ENCODE measurements at places on chromosomes 13 and 19.

DNA sequence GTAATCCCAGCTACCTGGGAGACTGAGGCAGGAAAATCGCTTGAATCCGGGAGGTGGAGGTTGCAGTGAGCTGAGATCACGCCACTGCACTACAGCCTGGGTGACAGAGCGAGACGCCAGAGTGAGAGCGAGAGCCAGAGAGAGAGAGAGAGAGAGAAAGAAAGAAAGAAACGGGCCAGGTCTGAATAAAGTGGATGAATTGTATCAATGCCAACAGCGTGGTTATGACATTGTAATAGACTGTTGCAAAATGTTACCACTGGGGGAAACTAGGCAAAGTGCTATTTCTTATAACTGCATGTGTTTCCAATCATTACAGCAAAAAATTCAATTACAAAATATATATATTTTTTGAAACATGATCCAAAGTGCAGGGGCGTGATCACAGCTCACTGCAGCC, 11.8 kb upstream of the BTBD2 start:
- peak; percentile 24 for DNase-seq

DNA sequence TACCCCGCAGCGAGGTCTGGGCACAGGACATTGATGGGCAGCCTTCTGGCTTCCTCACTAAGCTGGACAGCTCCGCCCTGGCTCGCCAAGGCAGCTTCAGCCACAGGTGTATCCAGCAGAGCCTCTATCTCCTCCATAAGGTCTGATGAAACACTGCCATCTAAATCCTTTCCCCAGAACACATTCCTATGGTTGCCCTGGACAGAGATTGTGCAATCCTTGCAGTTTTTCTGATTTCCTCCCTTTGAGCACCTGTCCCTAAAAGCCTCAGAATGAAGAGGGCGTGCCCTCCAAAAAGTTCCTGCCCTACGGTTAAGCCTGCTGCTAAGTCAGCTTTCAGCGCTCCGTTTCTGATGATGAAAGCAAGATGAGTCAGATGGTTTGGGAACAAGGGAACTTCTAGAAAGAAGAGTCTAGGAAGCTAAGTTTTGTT, 21.0 kb downstream of the CLEC4M start:
- DNase-seq, result peak; percentile 81

DNA sequence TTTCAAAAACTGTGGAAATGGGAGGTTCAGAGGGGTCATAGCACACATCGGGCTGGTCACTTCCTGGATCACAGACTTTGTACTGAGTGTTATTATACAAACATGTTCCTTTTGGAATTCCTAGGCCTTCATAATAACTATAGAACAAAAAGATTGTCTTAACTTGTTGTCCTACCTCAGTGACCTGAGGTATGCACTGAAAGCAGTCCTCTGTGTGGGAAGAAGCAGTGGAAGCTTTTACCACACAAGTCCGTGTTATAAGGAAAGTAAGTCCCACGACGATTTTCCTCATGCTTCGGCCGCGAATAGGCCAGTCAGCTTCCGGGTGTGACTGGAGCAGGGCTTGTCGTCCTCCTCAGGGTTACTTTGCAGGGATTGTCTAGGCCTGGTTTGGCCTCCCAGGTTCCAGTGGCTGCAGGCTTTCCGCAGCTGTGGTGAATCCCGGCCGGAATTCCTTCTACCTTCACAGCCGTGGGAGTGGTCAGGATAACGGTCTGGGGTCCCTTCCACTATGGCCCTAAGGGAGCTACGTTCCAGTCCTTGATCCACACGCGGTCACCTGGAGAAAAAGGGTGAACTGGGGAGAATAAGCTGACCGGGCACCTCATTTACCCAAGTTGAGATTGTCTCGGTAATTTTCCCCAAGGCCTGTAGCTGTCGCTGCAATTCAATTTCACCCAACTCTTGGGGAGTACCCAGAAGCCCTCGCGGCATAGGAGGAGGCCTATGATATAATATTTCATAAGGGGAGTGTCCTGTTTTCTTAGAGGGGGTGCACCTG, 16.0 kb downstream of the NAPSA start:
- DNase-seq, result no peak

DNA sequence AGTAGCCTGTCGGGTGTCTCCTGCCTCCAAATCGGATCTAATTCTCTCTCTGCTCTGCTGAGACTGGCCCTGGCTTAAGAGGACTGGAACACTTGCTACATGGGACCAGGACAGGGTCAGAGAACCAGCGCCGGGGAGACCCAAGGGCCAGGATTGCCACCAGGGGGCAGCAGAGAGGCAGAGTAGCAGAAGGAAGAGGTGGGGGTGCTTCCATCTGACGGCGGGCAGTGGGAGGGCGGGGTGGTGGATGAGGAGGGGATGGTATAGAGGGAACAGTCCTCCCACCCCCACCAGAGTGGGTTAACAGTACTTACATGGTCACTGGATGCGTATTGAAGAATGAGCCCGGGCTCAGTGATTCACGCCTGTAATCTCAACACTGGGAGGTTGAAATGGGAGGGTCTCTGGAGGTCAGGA, 11.9 kb downstream of the SELENOW start:
- DNase-seq, result peak; percentile 74

DNA sequence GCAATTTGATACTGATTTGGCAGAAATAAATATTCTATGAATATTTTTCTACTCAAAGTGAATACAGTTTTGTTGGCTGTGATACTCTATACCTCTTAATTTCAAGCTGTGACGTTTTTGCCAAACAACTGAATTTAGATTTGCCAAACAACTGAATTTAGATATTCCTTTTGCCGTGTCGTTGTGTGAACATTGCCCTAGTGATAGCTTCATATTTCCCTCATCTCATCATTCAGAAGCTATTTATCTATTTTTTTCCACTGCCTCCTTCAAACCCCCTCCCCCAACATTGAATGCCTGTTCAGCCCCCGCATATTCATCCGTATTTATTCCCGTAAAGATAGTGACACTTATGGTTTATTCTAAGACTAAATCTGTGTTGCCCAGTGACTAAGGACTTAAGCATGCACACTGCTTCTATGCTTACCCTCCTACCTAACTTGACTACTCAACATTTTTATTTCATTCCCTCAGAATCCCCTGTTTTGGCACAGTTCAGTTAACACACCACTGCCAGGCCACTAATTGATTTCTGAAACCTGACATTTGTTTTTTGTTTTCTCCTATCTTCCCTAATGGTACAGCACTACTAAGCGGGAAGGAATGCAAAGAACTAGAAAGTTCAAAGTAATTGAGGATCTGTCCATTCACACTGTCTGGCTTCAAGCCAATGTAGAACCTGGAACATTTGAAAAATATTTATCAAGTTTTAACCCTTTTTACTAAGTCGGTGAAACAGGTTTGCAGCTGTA, 2.8 kb upstream of the KLF5 start:
- no peak for DNase-seq

DNA sequence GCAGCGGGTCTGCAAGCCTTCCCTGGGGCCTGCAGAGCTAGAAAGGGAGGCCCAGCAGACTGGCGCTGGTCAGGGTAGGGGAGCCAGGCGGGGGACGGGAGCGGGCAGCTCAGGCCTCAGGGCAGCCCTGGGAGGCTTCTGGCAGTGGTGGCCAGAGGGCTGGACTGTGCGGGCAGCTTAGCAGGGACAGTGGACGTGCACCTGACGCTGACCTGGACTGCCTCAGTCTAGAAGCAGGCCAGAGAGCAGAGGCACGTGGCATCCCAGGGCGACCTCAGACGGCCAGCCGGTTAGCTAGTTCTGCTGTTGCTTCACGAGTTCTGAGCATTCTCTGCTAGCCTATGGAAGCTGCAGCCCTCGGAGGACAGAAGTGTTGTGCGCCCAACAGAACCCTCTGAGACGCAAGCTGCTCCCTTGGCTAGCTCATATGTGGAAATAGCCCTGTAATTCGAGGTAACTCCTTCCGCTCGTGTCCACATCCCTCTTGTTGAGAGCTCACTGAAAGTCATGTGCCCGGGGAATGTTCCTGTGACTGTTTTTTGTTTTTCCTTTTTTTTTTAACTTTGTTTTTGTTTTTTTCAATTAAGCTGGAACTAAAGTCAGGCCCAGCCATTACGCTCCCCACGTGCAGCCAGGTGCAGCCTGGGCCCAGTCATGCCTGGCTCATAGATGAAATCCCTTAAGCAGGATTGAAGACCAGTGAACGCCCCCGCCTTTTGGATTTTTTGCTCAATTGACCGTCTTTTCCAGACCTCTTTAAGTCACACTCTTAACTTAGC, 1.9 kb upstream of the FAM174C start:
- DNase-seq, result no peak

DNA sequence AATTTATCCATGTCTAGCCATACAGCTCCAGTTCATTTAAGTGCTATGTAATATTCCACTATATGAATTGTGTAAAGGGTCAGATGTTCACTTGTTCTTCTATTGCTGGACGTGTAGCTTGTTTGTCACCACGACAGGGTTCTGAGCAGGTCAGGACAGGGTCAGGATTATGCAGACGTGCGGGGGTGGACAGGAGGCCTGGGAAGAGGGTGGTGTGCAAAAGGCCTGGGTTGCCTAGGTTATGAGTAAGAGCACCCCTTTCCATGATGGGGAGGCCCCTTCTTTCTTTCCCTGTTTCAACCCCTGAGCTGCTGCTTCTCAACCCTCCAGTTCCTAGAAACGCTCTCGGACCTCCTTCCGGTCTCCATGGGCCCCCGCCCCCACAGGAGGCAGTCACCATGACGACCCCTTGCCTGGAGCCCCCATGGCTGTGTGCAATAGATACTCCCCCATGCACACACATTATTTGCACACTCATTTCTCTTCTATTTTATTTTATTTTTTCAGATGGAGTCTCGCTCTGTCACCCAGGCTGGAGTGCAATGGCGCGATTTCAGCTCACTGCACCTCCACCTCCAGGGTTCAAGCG, 2.0 kb downstream of the EXOC3L2 start:
- DNase-seq, result no peak

DNA sequence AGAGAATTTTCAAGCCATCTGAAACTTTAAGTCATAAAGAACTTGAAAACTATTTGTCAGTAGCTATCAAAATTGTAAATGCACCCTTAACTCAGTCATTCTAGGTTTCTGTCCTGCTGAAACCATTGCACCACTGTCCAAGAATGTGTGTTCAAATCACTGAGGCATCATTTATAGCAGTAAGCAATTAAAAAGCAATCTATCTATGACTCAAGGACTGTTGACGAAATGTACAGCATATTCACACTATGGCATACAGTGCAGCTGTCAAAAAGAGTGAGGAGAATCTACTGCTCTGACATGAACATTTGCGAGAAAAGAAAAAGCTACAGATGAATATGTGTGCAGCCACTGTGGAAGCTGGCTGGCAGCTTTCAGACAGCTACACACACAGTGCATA, 71.2 kb downstream of the ING1 start:
- DNase-seq, result no peak

DNA sequence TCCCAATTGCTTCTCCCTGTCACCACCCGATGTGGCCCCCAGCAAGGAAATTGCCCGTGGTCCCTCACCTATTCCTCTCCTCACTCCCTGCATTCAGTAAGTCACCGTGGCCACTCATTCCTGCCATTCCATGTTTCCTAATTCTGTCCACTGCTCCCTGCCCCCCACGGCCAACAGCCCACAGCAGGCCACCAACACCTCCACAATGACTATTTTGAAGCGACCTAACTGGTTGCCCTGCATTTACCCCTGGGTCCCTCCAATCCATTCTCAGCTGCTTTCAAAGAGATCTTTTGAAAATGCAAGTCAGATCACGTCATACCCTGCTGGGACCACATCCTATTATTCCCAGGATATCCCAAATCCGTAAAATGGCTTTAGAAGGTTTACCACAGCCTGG, 210.4 kb downstream of the DCLK1 start:
- DNase-seq, result no peak

DNA sequence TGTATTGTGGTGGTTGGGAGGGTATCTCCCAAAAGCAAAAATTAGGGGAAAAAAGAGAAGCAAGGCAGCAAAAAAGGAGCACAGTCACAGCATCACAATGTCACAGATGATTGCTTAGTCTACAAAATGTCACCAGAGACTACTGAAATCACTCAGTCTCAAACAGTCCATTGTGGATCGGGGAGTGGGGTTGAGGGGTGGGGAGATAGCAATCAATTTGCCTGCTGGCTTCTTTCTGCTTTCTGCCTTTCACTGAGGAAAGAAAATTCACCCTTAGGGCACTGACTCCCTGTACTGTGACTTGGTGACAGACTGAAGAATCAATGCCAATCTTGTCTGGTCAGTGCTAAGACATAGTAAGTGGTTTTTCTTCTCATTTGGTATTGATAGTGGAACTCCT, 2127.1 kb upstream of the PCDH20 start:
- no peak for DNase-seq

GRCh38 chr19:27993619-27994570, 1219.1 kb downstream of the UQCRFS1 start:
- DNase-seq, result no peak

- no peak for DNase-seq
These were observed 515.4 kb downstream of the DCT start for GRCh38 chr13:93964146-93964512.

DNA sequence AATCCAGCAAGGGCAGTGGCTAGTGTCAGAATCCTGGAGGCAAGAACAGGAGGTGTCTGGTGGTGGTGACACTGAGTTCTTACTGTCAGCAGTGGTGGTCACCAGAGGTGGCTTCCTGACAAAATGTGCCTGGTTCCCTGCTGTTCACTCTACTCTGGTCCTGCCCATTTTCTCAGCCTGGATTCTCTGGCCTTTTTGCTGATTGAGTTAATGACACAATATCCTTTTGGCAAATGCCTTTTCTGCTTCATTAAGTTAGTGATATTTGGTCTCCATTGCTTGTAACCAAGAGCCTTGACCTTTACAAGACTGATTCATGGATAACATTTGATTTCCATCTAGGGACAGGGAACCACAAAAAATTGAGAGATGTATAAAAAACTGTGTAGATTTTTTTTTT, 51.1 kb downstream of the RFC3 start:
- no peak for DNase-seq

DNA sequence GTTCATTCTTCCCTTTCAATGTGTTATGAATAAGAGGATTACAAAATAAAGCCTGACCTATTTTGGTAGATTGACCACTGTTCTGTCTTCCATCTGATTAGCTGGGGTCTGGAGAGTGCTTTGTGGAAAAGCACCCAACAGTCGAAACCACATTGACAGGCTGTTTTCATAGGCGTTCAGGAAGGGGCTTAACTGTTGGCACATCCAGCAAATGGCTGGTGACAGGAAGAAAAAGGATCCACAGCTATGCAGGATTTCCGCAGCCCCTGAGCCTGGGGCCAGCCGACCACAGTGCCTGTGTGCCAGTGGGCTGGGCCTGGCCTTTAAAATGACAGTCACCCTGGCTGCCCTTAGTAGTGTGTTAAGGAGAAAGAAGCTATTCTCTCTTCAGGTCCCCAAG, 113.3 kb downstream of the SIPA1L3 start:
- no peak for DNase-seq

DNA sequence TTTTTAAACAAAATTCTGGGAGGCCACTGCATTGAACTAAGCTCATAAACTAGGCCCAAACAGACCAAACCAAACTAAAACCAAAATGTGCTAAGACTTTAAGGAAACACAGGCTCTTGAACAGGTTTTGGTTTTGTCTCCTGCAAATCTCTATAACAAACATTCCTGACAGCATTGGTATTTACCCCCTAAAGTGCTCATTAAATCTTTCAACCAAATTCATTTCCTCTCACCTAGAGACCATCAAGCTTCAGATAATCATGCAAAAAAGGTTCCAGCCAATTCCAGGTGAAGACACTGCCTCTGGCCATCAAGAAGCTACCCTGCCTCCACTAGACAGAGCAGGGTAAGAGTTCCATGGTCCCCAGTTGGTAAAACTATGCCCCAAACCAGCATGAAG, 951.2 kb upstream of the MIR17HG start:
- DNase-seq, result no peak

- DNase-seq, result no peak
These were observed 1573.3 kb downstream of the PCDH9 start for GRCh38 chr13:65656740-65657329.

Data from suppressor macrophage treated with lipopolysaccharide for 1 hour (primary cell).